ENCODE measurements at places on chromosomes 12 and 14.

DNA sequence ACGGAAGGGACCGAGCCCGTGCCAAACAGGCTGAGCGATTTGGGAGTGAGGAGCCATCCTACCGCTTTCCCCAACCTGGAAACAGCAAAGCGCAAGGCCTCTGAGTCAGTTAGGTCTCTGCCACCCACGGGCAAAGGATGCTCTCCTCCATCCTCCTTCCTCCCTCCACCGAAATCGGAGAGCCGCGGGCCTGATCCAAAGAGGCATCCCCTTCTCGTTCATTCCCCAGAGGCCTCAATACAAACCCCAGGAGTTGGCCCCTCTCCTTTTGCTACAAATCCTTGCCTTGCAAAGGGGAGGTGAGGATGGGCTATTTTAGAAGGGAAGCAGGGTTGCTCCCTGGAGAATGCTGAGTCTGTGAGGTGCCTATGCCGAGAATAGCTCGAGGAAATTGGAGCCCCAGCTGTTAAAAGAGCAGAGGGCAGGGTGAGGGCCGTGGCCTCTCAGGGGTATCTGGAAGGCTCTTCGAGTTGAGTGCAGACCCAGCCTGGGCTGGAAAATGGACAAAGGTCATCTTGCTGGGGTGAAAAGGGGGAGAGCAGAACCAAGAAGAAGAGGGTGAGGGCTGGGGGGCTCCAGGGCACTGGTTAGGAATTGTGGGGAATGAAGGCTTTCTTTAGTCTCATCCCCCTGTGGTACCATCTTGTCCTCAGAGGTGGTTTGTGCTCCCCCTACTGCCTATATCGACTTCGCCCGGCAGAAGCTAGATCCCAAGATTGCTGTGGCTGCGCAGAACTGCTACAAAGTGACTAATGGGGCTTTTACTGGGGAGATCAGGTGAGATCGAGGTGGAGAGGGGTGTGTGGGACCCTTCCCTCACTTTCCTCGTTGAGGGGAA is 1.1 kb downstream of the TPI1 start:
- DNase-seq: no peak

- DNase-seq: no peak
Measured at GRCh38 chr12:14850929-14851663, 7.8 kb upstream of the ART4 start.

GRCh38 chr12:115932066-115932465 is 345.4 kb downstream of the MED13L start:
- no peak for DNase-seq

GRCh38 chr14:65279510-65279909 is 133.0 kb upstream of the FUT8 start:
- no peak for DNase-seq

GRCh38 chr14:33590891-33591630 is 359.8 kb downstream of the EGLN3 start:
- no peak for DNase-seq

DNA sequence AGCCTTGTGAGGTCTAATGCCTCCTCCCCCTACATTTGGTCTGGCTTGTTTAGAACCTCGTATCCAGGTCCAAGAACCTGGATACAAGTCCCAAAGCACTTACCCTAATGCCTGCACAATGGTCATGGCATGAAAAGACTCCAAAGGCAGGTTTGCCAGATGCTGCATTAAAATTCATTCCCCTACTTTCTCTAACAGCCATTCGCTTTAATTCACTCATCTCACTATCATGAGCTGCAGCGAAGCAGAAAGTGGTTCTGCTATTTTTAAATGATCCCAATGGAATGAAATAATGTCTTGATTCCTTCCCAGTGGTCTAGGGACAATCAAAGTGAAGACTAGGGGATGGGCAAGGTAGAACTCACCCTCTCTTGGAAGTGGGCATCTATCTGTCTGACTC is 72.5 kb upstream of the MAX start:
- no peak for DNase-seq

DNA sequence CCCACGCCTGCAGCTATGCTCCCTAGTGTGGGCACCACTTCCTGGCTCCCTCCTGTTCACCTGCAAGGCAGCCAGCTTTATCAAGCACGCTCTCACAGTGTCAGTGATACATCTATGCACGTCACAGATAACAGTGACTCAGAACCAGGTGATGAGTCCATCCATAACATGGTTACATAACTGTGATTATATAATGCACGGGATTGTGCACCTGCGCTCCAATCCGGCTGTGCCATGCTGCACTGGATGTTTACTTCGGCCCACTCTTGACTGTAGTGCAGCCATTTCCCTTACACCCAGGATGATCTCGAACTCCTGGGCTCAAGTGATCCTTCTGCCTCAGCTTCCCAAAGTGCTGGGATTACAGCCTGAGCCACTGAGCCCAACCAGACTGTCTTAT is 38.4 kb upstream of the CEP83 start:
- no peak for DNase-seq

DNA sequence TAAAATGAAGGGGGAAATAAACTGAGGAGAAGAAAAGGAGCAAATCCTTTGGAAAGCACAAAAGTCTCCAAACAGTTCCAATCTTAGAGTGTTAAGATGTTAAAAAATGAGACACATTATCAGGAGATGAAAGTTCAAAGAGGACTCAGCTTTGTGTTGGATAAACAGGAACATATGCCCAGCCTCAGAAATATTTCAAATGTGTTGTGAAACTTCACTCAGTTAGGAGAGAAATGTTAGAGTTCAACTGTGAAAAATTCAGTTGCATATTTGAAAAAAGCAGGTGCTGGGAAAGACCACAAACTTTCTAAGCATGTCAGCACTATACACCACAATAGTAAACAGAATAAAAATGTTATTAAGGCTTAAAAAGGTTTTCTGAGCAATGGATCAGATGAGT is 136.8 kb upstream of the PRKD1 start:
- DNase-seq: no peak

- DNase-seq: no peak
Measured at GRCh38 chr14:55160989-55161388, 30.4 kb downstream of the DLGAP5 start.

DNA sequence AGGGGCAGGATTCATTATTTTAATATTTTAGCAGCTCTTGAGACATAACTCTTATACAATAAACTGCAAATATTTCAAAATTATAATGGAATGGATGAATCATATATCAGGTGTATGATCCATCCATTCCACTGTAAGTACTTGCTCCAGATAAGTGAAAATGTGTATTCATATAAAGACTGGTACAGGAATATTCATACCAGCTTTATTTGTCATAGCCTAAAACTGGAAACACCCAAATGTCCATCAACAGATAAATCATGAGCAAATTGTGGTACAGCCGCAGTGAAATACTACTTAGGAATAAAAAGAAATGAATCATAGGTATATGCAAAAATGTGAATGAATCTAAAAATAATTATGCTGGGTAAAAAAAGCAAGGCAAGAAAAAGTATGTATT is 263.6 kb upstream of the SYT10 start:
- no peak for DNase-seq

GRCh38 chr12:42967850-42968249 is 378.3 kb upstream of the PRICKLE1 start:
- DNase-seq: no peak

- DNase-seq: peak; percentile 22
Measured at GRCh38 chr14:60723116-60723906, 840 bp downstream of the SIX4 start.

DNA sequence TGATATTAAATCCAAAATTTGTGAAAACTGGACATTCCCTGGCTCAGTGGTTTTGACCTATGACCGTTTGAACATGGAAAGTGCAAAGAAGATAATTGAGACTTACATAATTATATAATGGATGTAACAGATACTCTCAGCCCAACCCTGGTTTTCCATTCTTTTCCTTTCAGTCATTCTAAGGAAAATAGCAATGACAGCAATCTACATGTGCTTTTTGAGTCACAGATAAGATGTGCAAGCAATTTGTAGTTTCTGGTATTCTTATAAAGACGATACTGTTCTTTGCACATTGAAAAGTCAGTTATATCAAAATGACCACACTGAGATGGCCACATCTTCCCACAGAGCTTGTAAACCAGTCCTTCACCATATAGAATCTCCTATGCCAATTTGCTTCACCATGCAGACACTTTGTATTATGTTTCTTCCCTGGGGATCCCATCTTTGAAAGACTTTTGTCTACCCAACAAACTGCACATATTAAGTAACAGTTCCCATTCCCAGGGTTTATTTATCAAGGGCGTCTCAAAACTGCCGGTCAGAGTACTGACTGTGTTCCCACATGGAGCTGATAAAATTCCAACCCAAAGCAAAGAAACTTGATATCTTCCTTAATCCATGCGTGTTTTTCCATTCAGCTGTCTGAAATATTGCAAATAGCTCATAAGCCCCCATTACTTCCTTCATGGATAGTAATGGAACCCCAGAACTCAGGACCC is 34.8 kb downstream of the PLXNC1 start:
- DNase-seq: no peak

- DNase-seq: no peak
Measured at GRCh38 chr14:69274321-69274720, 14.4 kb downstream of the GALNT16 start.

- no peak for DNase-seq
Measured at GRCh38 chr12:51421266-51421884, 3.3 kb upstream of the SLC4A8 start.

GRCh38 chr12:63849106-63849620 is 4.7 kb downstream of the SRGAP1 start:
- DNase-seq: no peak

DNA sequence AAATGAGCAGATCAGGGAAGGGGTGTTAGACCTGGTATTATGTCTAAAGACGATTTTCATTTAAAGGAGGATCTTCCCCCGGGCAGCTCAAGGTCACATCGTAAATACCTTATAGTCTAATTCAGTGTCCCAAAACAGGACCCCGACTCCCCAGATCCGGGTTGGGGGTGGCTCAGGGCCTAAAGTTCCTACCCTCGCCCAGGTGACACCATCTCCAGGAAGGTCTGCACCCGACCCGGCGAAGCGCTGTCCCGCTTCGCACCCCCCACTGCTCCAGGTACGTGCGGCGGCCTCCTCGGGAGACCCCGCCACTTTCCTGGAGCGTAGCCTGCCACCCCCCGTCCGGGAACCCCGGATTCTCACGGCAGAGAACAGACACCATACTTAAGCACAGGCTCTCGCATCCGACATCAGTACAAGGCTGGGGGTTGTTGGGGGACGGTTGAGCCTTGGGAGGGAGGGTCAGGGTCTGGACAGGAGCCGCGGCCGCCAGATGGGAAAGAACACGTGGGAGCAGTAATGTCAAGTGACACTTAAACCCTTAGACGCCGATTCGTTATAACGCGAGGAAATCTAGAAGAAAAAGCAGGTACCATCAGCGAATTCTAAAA is 556 bp downstream of the TIMM9 start:
- peak; percentile 21 for DNase-seq

- DNase-seq: peak; percentile 9
Measured at GRCh38 chr12:13534645-13535398, 338.3 kb downstream of the EMP1 start.

GRCh38 chr14:72701605-72702004 is 192.3 kb downstream of the DPF3 start:
- DNase-seq: no peak

DNA sequence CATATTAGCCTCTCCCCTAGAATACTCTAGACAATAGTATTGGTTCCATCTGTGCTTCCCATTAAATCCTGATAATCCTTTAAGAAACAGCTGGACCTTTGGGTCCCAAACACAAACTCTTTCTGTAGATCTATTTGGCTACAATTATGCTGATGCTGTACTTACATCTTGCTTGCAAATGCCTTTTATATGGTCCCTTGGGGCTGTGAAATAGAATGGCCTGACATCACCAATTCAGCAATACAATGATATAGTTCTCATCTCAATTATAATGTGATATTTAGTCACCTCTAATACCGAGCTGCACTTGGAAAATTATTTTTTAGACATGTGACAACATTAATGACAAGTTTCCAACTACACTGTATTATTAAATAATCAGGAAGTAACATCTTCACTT is 261.5 kb downstream of the SOX5 start:
- DNase-seq: no peak

DNA sequence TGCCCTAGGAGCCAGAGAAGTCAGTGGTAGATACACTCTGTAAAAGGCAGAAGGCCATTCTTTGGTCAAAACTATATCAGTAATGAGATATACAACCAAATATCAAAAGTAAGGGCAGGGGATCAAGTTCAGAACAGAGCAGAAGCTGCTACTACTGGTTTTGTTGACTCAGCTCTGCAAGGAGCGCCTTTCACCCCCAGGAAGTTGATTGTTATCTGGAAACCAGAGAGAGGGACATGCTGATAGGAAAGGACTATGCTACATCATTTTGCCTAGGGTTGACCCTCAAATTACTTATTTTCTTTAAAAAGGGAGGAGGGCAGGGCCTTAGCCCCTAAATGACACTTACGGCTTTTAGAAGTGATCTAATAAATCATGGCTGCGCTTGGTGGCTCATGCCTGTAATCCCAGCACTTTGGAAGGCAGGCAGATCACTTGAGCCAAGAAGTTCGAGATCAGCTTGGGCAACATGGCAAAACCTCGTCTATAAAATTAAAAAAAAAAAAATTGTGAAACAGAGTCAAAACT is 194.0 kb downstream of the KLHL28 start:
- DNase-seq: no peak

DNA sequence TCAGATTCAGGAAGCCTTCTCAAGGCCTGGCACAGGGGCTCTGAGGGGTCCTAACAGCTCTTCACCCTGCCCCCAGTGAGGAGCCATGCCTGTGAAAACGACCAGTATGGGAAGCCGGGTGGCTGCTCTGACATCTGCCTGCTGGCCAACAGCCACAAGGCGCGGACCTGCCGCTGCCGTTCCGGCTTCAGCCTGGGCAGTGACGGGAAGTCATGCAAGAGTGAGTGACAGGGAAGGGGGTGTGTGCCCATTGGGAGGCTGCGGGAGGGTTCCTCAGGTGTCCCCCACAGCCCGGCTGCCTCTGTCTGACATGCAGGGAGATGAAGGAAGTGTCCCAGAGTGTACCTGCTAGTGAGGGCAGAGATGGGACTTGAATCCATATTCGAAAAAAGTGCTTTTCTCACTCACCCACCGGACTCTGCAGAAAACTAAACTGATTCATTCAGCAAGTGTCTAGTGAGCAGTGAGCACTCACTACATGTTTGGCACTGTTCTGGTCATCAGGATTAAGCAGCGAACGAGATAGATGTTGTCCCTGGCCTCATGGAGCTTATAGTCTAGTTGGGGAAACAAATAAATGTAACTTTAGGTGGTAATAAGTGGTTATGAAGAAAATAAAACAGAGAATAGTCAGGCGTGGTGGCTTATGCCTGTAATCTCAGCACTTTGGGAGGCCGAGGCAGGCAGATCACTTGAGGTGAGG is 9.4 kb upstream of the LRP1-AS start:
- no peak for DNase-seq

DNA sequence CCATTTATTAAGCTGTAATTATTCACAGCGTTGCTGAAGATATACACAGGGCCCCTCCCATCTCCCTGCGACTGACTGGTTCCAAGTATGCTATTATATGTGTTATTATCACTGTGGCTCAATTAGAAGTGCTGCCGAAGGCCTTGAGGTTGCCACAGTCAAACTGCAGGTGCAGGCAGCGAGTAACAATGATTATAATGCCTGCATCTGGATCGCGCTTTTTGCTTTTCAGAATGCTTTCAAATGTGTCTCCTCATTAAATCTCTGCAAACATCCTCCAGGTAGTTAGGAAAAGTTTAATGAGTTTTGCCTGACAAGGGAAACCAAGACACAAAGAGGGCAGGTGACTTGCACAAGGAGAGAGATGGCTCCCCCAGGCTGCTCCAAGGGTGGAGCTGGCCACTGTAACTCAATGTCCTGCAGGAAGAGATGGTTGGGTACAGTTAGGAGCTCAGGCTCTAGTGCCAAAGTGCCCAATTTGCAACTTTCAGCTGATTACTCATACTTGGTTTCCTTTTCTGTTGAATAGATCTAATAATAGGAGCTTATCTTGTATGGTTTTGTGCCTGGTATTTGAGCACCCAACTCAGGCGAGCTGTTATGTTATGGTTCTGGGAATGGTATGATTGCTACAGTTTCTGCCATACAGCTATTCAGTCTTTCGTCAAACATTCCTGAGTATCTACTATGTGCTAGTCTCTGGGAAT is 1.7 kb upstream of the SYNE3 start:
- DNase-seq: no peak
